ENCODE measurements at places on chromosomes 1 and 21.
A peak's percentile ranks its signal among the peaks of the same experiment; 100 is the strongest.

DNA sequence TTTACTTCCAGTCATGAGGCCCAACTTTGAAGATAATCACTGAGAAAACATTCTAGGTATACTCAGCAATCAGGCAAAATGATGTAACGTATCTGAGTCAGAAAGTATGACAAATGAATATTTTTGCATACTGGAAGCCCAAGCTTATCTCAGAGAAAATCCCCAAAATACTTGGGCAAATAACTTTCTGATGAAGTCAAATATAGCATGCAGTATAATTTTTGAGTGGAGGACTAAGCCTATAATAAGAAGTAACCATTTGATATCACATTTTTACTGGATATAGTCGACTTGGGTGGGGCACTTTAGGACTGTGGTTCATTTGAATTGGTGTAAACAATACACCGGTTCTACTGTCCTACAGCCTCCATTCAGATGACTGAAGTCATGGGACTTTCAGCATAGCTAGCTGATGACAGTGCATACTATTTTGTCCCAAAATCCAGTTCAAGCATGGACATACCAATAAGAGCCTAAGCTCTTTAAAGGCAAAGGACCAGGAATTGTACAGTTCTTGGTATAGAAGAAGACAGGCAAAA lies 2.3 kb upstream of the GADD45A start:
- DNase-seq: no peak

DNA sequence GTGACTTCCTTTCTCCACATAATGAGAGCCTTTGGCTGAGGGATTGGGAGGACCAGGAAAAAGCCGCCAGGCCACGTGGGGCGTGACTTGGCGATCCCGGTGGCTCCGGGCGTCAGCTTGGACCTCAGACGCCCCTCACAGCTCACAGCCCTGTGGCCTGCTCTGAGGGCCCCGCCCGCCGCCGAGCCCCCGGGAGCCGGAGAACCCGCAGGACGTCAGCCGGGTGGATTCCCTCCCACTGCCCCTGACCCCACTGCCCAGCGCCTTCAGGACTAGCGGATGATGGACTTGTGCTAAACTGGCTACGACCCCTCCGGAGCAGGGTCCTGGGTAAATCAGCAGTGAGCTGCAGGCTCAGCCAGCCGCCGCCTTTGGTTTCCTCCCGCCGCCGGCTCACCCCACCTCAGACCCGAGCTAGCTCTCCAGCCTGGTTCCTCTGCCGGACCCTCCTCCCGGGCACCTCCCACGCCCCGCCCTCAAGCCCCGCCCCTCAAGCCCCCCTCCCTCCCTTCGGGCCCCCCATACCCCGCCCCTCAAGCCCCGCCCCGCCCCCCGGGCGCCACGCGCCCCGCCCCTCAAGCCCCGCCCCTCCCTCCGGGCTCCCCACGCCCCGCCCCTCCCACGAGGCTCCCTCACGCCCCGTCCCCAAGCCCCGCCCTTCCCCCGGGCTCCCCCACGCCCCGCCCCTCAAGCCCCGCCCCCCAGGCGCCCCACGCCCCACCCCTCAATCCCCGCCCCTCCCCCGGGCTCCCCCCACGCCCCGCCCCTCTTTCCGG lies 10.0 kb upstream of the FAAP20 start:
- DNase-seq: no peak

- DNase-seq: peak; percentile 74
These were observed 5.3 kb upstream of the SLC6A9 start for GRCh38 chr1:44036409-44037139.

GRCh38 chr1:63967901-63968300 lies 194.1 kb downstream of the ROR1 start:
- no peak for DNase-seq

GRCh38 chr1:225746361-225747179 lies 31.1 kb upstream of the SRP9 start:
- DNase-seq: no peak

GRCh38 chr1:89972024-89972423 lies 22.9 kb upstream of the ZNF326 start:
- DNase-seq: no peak

All from mesenteric fat pad (tissue), 1 donor.